ENCODE measurements at places on chromosomes 7 and 10.
A peak's percentile ranks its signal among the peaks of the same experiment; 100 is the strongest.

DNA sequence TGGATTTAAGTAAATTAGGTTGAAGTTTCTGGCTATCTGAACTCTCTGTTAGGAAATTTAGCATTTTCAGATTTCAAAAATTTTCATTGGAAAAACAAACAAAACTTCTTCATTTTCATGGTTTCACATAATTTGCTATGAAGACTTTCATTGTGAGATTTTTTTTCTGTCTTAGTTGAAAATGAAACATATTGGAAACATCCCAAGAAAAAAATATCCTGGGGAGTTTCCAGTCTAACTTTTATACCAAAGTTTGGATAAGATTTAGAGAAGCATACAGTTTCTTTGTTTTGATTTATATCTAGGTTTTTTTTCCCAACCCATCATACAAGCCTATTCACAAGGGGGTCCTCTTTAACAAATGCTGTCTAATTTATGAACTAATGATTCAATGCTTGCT lies 300.5 kb upstream of the SEMA3A start:
- no peak for DNase-seq

- DNase-seq = no peak
Observed at GRCh38 chr7:148561099-148561498, 29.5 kb upstream of the C7orf33 start.

- no peak for DNase-seq
Observed at GRCh38 chr7:15461576-15461975, 100.2 kb downstream of the AGMO start.

DNA sequence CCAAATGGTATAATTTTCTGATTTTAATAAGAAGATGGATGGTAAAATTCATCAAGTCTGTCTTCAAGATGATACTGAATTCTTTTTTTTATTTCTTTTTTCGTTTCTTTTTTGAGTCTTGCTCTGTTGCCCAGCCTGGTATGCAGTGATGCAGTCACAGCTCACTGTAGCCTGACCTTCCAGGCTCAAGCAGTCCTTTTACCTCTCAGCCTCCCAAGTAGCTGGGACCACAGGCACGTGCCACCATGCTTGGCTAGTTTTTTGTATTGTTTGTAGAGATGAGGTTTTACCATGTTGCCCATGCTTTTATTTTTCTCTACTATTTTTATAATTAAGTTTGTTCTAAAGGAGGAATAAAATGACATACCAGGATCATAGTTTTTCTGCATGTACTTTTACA lies 52.1 kb upstream of the HELLS start:
- no peak for DNase-seq

GRCh38 chr10:63260103-63260859 lies 127.2 kb downstream of the NRBF2 start:
- DNase-seq = no peak

- no peak for DNase-seq
Observed at GRCh38 chr10:49499305-49499851, 39.5 kb downstream of the ERCC6 start.

DNA sequence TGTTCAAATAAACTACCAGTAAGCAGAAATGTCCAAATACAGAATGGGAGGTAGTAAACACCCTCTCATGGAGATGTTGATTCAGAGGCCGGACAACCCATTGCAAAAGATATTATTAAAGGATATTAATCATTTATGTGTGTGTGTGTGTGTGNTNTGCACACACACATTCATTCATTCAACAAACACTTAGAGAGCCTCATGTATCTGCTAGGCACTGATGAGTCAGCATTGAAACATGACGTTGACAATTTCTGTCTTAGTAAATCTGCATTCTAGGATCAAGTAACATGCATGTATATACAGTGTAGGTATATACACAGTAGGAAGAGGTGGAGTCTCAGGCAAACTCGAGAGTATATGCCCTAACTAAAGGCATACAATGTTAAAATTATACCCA lies 187.0 kb downstream of the ZNF365 start:
- DNase-seq = no peak

DNA sequence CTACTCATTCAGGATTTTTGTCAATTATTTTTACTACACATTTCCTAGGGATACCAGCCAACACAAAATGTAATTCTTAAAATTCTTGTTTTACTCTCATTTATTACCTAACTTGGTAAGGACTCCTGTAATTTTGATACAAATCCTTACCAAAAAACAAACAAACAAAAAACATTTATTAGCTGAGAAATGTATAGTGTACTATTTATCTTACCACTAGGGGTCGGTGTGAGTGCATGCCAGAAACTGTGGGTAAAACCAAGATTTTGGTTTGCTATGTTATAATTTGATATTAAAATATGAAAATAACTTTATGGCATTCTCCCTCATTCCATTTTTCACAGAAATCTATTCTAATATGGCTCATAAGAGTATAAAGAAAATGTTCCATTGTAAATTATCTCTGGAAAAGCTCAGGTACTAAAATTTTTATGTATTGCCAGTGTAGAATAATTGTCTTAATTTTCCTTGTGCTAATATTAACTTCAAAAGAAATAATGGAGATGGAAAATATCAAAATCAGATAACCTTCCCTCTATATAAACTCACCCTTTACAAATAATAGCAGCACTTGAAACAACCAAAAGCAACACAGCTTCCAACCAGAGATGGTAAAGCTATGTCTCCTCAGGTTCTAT lies 290.8 kb upstream of the PCDH15 start:
- DNase-seq = no peak

DNA sequence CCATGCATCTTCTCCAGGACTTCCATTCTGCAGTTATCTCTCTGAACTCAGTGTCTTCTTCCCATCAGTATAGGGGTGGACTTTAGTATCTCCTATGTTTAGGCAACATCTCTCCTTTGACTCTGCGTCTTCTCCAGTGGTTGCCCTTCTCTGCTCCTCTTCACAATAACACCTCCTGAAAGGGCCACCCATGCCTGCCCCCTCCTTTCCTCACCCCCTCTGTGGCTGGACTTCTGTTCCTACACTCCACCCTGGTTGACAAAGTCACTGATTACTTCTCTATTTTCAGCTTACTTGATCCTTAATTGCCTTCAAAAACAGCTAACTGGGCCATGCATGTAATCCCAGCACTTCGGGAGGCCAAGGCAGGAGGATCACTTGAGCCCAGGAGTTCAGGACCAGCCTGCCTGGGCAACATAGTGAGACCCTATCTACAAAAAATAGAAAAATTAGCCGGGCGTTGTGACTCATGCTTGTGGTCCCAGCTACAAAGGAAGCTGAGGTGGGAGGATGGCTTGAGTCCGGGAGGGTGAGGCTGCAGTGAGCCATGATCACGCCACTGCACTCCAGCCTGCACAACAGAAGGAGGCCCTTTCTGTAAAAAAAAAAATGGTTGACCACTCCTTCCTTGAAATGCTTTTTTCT lies 13.7 kb downstream of the SRGN start:
- no peak for DNase-seq

DNA sequence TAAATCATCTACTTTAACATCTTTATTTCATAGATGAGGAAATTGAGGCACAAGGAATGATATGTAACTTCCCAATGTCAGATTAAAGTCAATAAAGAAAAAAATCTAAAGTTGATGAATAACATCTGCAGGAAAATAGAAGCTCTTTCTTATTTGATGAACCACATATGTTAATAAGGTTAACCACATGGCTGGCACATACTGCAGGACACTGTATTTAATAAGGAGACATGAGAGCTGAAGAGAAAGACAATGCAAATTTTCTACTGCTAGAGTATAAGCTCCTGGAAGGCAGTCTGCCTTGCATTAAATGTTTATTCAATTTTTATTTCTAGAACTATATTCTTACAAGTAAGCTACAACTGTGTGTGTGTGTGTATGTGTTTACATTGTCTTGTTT lies 4.4 kb downstream of the RAB11FIP2 start:
- DNase-seq = no peak

DNA sequence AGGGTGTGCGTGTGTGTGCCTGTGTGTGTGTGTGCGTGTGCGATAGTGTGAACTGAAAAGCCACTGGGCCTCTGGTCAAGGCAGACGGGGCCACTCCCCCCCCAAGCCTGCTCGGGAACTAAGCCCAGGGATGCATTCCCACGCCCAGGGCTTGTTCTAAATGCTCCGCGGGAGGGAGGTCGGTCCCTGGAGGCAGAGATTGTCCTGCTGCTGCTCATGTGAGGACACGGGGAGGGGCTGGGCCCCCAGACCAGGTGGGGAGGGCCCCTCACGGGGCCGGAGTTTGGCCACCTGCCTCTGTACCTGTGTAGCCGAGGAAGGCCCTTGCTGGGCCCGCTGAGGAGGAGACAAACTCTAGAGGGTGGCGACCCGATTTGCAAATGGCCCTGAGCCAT lies 93.9 kb downstream of the PDGFA start:
- DNase-seq = no peak

DNA sequence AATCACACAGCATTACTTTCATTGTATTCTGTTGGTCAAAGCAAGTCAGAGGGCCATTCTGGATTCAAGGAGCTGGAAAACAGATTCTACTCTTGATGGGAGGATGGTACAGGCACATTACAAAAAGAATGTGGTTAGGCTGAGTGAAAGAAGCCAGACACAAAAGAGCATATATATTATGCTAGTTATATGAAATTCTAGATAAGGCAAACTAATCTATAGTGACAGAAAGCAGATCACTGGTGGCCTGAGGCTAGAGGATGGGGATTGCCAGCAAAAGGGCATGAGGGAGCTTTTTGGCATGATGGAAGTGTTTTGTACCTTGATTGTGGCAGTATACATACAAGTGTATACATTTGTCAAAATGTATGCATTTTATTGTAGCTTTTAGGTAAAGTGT lies 96.8 kb downstream of the SPAG6 start:
- no peak for DNase-seq

DNA sequence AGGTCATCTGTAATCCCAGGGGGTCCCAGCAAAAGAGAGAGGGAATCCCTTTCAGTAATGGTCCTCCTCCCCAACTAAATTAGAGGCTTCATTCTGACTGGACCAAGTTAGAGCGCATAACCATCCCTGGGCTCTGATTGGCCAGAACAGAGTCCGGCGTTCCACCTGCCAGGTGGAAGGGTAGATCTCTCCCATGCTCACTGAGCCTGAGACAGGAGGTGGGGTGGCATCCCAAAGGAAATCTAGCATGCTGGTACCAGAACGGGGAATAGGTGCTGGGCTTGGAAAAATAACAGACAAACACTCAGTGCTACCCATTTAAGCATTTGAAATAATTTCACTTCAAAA lies 21.0 kb upstream of the TSPAN33 start:
- no peak for DNase-seq

DNA sequence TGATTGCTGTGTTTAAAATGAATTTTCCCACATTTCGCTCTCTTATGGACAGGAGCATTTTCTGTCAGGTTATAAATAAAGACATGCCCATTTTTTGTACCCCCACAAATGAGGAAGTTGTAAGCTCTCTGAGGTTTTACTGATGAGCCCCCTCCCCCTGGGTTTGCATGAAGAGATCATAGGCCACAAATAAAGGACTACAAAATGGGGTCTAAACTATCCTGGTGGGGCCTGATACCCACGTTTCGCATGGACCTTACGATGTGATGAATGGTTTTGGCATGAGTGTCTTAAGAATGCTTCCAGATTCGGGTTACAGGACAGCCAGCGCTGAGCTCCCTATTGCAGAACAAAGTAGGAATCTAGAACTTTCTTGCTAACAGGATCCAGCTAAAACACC lies 5.8 kb downstream of the IKZF1 start:
- DNase-seq = no peak

DNA sequence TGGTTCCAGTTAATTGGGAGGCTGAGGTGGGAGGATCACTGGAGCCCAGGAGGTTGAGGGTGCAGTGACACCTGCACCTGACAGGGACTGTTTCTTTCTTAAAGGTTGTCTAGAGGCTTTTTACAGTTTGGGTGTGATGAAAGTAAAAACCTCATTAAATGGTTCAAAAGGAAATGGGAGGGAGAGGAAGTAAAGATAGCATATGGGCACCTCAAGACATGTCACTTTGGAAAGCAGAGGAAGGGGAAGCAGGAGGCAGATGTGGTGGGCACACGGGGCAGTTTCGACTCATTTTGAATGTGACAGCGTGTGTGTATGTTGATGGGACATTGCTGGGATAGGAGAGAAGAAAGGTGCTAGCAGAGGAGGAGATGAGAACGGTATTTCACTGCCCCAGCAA lies 203.1 kb downstream of the MLLT10 start:
- DNase-seq = no peak

- no peak for DNase-seq
Observed at GRCh38 chr10:3222626-3223025, 50.0 kb upstream of the PITRM1 start.

DNA sequence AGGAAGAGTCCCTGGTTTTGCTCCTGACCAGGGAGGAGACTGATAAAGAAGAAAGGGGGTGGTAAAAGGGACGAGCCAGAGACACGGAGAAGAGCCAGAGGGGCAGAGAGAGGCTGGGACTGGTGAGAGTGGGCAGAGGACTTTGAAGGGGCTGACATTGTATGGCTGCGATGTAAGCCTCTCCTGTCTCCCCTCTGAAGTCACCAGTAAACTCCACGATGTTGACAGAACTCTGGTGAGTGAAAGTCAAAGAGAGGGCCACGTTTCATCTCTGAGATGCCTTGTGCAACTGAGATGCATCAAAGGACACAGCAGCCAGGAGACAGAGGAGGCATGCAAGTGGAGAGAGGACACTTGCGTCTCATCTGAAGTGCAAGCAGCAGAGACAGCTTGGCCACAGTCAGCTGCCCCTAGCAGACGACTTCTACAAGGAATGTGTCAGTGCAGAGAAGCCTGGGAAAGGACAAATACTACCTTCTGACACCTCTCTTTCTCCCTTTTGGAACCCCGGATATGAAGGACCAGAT lies 54.3 kb downstream of the SMKR1 start:
- DNase-seq = no peak

GRCh38 chr7:98021588-98022351 lies 31.8 kb upstream of the OCM2 start:
- DNase-seq = peak; percentile 18

- no peak for DNase-seq
Observed at GRCh38 chr7:62361-63116, 129.8 kb upstream of the FAM20C start.

GRCh38 chr10:93075369-93076221 lies 1.9 kb downstream of the CYP26A1 start:
- DNase-seq = no peak
